ENCODE measurements at places on chromosomes 5 and 9.

DNA sequence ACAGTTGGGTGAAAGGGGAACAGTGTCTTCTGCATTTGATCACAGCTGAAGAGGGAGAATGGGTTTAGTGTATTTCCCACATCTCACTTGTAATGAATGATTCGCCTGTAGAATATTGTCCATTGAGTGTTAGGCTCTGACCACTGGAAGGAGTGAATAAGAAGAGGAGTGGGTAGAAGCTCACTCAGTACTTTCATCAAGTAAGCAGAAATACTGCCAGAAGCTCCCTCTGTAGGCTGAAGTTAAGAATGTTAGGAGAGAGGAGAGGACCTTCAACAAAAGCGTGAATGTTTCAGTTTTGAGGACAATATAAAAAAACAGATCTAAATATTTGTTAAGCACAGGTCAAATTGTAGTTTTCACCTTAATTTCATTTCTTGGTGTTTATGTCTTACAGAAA lies 27.5 kb downstream of the FSD1L start:
- no peak for DNase-seq

DNA sequence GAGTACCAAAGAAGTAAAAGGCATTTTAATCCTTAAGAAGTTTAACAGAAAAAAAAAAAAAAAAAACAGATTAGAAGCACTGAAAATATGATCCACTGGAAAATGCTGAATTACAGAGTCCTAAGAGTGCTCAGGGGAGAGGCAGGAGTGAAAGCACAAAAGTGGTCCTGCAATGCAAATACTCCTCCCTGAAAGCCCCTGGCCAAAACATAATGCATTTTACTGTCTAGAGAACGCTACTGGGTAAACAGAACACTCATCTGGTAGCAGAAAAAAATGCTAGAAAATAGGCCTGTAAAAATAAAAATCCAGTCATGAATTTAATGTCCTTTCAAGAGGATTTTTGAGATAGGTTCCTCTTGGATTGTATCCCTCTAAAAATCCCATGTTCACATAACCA lies 81.9 kb downstream of the ADAMTS12 start:
- DNase-seq: no peak

DNA sequence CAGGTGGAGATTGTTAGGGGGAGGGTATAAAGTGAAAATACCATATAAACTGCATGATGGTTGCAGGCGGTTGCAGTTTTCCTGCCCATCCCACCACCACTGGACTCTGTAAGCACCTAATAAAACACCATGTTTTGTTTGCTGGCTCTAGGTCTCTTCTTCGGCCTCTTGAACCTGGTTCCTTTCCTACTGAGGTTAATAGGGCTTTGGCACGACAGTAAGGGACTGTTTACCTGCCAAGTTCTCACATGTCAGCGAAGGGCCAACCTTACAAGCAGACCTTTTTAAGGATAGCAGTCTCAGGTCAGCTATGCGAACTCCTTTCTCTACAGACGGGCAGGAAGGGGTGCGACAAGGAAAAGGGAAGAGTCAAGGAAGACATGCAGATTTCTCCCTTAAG lies 3.4 kb upstream of the RFESD start:
- DNase-seq: no peak

GRCh38 chr9:131954299-131954698 lies 125.4 kb downstream of the MED27 start:
- no peak for DNase-seq

GRCh38 chr5:98397081-98397480 lies 376.4 kb upstream of the RGMB start:
- no peak for DNase-seq

DNA sequence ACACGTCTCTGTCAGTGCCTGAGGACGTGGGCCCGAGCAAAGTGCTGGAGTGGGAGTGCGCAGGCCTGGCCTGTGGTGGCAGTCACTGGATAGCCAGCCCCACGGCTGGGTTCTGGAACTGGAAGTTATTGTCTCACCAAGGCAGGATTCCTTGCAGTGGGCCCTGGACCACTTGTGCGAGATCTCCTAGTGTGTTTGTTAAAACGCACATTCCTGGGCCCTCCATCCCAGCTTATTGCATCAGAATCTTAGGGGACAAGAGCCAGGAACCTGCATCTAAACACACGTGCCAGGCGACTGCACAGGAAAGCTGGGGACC lies 26.9 kb downstream of the PTPA start:
- no peak for DNase-seq

DNA sequence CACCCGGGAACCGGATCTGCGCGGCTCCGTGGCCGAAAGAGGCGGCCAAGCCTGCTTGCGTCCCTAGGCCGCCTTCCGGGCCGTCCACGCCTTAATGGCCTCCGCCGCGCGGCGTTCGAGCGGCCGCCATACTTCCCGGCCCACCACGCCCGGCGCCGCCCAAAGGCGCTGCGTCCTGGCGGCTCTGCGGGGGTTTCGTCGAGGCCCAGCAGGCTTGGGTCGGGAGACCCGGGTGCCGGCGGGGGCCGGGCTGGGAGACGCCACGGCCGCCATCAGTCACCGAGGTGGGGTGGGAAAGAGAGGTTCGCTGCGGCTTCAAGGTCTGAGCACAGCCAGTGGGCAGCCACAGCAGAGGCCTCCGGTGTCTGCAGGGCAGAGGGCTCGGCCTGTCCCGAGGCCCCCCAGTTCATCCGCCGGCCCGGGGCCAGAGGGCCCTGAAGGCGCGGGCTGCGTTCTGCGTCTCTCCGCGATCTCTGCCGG lies 545.8 kb upstream of the CDH10 start:
- no peak for DNase-seq

- DNase-seq: no peak
Observed at GRCh38 chr5:56637321-56637920, 177.9 kb upstream of the MAP3K1 start.

- DNase-seq: no peak
Observed at GRCh38 chr5:110909950-110910349, 161.6 kb upstream of the TSLP start.

- DNase-seq: no peak
Observed at GRCh38 chr9:91075279-91075678, 273.7 kb downstream of the SYK start.

- no peak for DNase-seq
Observed at GRCh38 chr9:88986776-88987175, 4.5 kb upstream of the S1PR3 start.

GRCh38 chr9:33311953-33312352 lies 21.6 kb downstream of the NFX1 start:
- no peak for DNase-seq

GRCh38 chr5:59922220-59922619 lies 28.7 kb upstream of the PDE4D start:
- no peak for DNase-seq

DNA sequence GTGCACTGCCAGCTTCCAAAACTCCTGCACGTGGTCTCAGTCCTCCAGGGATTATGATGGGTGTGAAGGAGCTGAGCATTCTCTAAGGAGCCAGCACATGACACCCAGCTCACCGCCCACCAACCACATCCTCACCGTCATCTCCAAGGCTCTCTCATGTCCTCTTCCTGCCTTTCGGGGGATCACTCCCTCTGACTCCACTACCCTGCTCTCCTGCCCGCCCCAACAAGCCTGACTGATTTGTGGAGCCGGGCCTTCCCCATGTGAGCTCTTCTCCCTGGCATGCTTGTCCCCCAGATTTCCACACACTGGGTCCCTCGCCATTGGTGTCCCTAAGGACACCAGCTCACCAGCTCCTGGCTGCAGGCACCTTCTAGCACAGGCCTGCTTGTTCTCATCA lies 1.9 kb downstream of the ABO start:
- DNase-seq: no peak

GRCh38 chr5:135219868-135220267 lies 179.2 kb downstream of the MACROH2A1 start:
- DNase-seq: peak; percentile 27

- no peak for DNase-seq
Observed at GRCh38 chr5:177982072-177982727, 13.8 kb downstream of the PROP1 start.

DNA sequence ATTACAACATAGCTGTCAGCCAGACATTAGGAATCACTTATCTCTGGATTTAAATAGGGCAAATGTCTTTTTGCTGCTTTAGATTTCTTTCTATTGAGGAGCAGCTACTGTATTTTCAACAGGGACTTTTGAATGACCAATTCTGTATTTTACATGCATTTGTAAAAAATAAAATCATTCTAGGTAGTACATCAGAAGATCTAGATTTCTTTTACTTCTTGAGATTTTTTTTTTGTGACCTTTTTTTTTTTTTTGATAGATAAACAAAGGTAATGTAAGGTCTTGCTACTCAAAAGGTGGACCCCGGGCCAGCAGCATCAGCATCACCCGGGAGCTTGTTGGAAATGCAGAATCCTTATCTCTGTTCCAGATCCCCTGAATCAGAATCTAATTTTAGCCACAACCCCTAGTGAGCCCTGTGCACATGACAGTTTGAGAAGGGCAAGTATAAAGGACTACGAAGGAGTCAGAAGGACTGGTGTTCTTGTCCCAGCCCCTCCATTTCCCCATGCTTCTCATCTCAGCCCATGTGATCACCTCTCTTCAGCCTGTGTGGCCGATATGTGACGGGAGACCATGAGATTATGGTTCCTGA lies 37.7 kb upstream of the CKMT2 start:
- DNase-seq: no peak

DNA sequence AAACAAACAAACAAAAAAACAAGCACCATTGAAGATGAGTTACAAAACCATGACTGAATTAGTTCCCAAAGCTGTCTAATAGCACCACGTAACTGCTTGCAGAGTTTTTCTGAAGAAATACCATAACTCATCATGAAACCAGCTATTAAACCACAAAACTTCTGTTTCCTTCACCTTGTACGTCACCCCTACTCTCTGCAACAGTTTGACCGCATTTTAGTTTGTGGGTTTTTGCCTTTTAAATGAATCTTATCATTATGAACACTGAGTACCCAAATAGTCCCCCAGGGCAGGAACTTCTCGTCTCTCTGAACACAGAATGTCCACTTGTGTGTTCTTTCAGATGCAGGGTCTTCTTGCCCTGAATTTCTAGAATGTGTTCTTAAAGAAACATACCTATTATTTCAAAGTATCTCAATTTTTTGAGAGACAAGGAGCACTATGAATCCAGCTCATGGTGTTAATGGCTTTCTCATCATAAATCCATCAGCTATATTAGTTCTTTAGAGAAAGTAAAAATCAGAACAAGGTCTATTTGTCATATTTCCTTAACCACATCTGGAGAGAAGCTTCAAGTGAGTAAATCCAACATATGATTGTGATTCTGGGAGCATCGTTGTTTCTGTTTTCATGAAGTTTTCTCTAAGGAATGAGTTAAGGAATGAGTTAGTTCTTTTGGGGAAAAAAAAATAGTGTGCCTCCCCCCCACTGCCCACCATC lies 210.6 kb downstream of the AUH start:
- no peak for DNase-seq

GRCh38 chr5:861442-862366 lies 10.9 kb upstream of the ZDHHC11 start:
- DNase-seq: no peak

GRCh38 chr9:132710333-132710732 lies 40.1 kb downstream of the GTF3C4 start:
- no peak for DNase-seq

- no peak for DNase-seq
Observed at GRCh38 chr9:69502671-69503301, 169.4 kb downstream of the APBA1 start.

- no peak for DNase-seq
Observed at GRCh38 chr5:110441035-110441434, 285.4 kb downstream of the TMEM232 start.

DNA sequence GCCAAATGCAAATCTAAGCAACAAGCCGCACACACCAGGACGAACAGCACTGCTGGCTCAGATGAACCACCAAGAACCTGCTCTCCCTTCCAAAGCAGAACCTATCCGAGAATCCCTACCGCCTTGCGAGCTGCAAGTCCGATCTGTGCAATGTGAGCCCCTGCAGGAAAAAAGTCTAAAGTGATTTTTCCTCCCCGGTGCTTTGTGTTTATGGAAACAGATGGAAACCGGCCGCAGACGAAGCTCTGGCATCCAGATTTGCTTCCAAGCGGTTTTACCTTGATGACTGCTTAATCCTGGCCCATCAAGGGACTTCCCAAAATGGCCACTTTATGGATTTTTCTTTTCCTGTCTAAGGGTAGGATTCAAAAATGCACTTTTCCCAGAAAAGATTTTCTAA lies 112.5 kb downstream of the VAV2 start:
- no peak for DNase-seq

GRCh38 chr5:169302491-169303118 lies 1.7 kb upstream of the SLIT3 start:
- DNase-seq: peak; percentile 86

DNA sequence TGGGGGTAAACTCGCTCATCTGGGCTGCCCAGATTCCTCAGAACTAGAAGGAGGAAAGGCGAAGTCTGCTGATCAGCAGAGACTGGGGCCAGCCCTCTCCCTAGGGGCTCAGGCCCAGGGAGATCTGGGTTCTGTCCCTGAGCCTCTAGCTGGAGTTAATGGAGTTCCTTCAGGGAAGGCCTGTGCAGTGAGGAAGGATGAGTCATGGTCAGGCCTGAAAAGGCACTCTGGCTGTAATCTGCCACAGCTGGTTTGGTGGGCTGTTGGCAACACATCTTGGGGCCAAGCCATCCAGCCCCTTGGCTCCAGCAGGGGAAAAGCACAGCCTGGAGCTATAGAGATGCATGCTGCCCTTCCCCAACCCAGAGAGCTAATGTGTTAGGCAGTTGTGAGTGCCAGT lies 459.6 kb downstream of the PRELID2 start:
- no peak for DNase-seq

- no peak for DNase-seq
Observed at GRCh38 chr5:32159328-32160072, 14.6 kb downstream of the GOLPH3 start.

DNA sequence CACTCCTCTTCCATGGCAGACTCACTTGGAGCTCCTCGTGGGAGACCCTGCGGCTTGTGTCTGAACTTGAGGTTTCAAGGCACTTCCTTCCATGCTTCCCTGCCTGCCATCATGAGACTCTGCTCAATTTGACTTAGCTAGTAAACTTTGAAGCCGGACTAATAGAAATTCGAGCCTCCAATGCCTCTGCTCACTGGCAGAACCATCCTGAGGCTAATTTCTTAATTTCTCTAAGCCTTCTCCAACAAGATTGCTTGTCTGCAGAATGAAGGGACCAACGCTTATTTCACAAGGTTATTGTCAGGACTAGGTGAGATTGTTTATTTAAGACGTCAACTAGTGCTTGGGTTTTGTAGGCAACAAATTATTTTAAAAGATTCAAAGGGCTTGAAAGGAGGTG lies 3.2 kb downstream of the POU4F3 start:
- DNase-seq: no peak

GRCh38 chr5:17004441-17005106 lies 68.5 kb upstream of the MYO10 start:
- DNase-seq: peak; percentile 36

- no peak for DNase-seq
Observed at GRCh38 chr5:128273736-128274135, 190.2 kb downstream of the SLC12A2 start.

- DNase-seq: peak; percentile 58
Observed at GRCh38 chr5:108560581-108560980, 178.7 kb upstream of the FBXL17 start.

- no peak for DNase-seq
Observed at GRCh38 chr5:91079037-91079436, 304.1 kb downstream of the ARRDC3 start.

- DNase-seq: no peak
Observed at GRCh38 chr5:91011029-91011428, 372.1 kb downstream of the ARRDC3 start.

- DNase-seq: no peak
Observed at GRCh38 chr9:22916148-22916547, 469.5 kb downstream of the DMRTA1 start.

Measured in left hindlimb (tissue), 1 donor.